ENCODE measurements at places on chromosomes 12 and 14. TPM values are rescaled to one million over a fixed set of nuclear protein-coding genes. Genes with fewer than 3 reads are reported as not detected.

GRCh38 chr14:102255401-102256190 is 49.4 kb downstream of the MOK start:
- DNase-seq, result peak; percentile 59

Gene MAP3K12
- 5.5 TPM for total RNA-seq

- no peak for DNase-seq
Observed at GRCh38 chr14:52563120-52563519, 10.5 kb downstream of the GPR137C start.

Gene SLCO1C1
- total RNA-seq, result 0.94 TPM

DNA sequence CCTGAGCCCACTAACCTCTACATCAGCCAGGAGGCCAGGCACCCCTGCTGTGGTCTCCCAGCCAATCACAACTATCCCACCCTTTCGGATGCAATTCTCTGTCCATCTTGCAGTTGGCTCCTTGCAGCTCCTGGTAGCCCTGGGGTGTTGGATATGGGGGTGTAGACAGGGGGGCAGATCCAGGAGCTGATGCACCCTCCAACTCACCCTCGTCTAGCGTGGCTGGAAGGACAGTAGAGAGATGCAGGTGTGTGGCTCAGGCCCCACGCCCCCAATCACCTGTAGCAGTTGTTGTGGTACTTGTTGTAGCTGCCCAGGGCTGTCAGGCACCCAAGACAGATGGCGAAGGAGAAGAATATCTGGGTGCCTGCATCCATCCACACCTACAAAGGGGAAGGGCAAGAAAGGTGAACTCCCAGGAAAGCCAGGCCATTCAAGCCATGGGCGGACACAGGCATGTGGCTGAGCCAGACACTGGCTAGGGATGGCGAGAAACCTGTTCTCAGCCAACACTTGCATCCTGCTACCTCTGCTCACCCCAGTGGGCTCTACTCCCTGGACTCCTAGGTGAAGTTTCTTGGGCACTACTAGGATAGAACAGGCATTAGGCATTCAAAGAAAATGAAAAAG is 13.4 kb upstream of the SLC6A12 start:
- no peak for DNase-seq
